ENCODE measurements at places on chromosomes 5 and 9. TPM values are rescaled to one million over a fixed set of nuclear protein-coding genes. Genes with fewer than 3 reads are reported as not detected.

THOC3 gene
- 60.7 TPM for polyA plus RNA-seq

FAM81B gene
- 5.0 TPM for polyA plus RNA-seq

GRCh38 chr5:139696894-139697658, 48.9 kb downstream of the CXXC5 start:
- DNase-seq = peak; percentile 77

PCDHA3 gene
- 0.22 TPM for polyA plus RNA-seq

- peak; percentile 47 for DNase-seq
Observed at GRCh38 chr9:88258601-88259000, 120.3 kb upstream of the SPATA31C2 start.

DNA sequence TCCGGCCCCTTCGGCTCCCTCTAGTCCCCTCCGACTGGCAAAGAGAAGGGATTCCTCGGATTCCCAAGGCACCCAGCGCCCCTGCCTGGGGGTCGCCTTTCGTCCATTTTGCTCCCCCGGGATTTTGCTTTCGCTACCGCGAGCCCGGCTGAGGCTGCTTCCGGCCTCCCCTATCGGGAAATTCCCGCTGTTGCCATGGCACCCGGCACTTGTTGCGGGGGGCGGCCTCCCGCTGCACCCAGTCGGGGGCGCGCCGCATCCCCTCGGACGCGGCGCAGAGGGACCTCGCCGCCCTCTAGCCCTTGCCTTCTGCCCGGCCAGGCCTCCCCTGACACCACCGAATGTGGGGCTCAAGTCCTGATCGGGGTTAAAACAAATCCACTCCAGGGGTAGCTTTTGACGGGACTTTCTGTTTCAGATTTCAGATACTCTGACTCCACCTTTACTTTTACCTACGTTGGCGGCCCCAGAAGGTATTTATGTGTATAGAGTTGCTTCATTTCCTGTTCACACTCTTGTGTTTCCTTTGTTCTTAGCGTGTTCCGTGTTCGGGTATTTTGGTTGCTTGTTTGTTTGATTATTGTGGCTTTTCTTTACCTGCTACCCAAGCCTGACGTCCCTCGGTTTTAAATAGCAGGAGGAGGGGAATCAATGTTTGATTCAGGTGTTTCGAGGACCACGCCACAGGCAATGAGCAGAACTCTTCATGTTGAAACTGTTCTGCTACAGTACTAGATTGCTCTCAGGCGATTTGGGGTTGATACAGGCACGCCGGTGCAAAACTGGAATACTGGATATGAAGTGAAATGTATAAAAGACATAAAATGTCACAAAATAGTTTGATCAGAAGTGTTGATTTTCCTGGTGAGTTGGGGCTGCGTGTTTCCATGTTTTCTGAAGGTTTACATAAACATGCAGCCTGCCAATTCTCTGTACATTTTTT, 1.5 kb downstream of the PARP8 start:
- DNase-seq = peak; percentile 87

RPP25L gene
- 22.4 TPM for polyA plus RNA-seq

DNA sequence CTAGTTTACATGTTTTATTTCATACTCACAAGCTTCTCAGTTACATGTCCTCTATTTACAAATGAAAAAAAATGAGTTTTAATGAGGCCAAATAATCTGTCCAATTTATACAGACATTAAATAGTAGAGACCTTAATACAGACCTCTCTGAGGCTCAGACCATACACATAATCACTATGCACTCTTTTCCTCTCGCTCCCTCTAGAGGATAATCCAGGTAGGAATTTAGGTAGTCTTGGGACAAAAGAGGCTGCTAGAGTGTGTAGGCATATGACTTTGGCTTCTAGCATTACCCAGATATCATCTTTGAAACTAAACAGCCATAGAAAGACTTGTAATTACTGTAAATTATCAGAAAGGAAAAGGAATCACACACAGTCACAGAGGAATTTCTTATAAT, 444.7 kb downstream of the HINT1 start:
- peak; percentile 9 for DNase-seq

SPARC gene
- 1,757 TPM for polyA plus RNA-seq

- no peak for DNase-seq
Observed at GRCh38 chr9:75000835-75001234, 27.3 kb downstream of the CARNMT1 start.

DNA sequence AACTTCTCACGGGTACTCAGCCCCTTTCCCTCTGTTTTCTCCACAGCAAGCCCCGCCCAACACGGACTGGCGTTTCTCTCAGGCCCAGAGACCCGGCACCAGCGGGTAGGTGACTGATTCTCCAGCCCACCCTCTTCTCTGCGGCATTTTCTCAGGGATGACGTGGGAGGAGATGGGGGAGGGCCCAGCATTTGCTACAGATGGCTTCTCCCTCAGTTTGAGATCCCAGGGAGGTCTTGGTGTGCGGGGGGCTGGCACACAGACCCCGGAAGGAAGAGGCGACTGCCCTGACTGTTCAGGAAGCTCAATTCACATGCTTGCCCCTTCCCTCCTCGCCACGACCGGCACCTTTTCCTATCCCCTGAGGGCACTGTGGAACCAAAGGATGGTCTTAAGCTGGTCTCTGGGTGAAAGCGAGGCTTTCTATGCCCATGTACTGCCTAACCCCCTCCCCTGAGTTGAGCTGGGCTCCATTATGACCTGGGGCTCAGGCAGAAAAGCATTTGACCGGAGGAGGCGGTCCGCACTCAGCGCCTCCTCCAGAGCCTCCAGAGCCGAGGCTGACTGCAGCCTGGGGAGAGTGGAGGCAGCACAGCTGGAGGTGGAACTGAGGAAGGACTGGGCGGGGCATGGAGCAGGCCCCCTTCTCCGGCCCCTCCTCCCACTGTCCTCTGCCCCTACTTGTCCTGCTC, 6.0 kb downstream of the PCDHGC5 start:
- no peak for DNase-seq

- DNase-seq = no peak
Observed at GRCh38 chr5:100877274-100877673, 25.8 kb downstream of the ST8SIA4 start.

MARCOL gene
- polyA plus RNA-seq = 0.11 TPM

DNA sequence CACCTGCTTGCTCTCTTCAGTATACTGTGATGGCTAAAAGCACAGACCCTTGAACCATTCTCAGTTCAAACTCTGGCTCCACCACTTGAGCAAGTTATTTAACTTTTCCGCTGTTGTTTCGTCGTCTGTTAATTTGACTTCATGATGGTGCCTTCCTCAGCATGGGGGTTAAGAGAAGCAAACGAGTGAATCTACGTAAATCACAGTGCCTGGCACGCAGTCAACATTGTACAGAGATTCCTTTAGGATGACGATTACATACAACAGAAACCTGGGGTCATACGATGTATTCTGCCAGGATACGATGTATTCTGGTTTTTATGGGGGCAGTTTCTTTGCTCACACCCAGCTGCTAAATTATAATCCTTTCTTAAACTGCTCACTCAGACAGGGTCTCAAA, 515.6 kb downstream of the CCDC171 start:
- DNase-seq = no peak

EIF4E1B gene
- polyA plus RNA-seq = 0.10 TPM

GRCh38 chr5:31678180-31678579, 39.2 kb downstream of the PDZD2 start:
- DNase-seq = no peak

ASB6 gene
- 14.2 TPM for polyA plus RNA-seq

GABRA6 gene
- not detected for polyA plus RNA-seq

GRCh38 chr5:180133060-180133459, 61.5 kb upstream of the RNF130 start:
- DNase-seq = no peak

DNA sequence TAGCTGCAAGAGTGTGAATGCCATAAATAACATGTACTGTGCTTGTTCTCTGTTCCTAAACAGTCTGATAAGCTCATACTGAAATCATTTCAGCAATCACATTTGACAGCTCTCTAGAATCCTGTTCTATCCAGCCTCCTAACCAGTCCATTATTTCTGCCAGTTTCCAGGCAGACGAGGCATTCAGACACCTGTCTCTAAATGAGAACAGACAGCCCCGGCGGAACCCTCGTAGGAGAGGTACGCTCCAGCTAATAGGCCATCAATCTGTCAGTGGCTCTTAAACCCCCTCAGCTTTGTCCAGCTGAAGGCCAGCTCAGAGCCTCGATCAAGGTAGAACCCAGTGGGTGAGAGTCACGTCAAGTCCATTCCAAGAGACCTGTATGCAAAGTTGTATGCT, 272.3 kb downstream of the GLIS3 start:
- DNase-seq = no peak

RNF183 gene
- 0.30 TPM for polyA plus RNA-seq

DMGDH gene
- polyA plus RNA-seq = 1.5 TPM

ZDHHC11 gene
- polyA plus RNA-seq = 22.4 TPM

ENTPD2 gene
- 1.7 TPM for polyA plus RNA-seq
